Stimulated activated effector memory CD8-positive, alpha-beta T cell treated with anti-CD3 and anti-CD28 coated beads, Interleukin-12 subunit alpha, Interleukin-12 subunit beta, amount 100 ng/mL, for 72 hours (primary cell): ENCODE measurements at places on chromosomes 7 and 10.

DNA sequence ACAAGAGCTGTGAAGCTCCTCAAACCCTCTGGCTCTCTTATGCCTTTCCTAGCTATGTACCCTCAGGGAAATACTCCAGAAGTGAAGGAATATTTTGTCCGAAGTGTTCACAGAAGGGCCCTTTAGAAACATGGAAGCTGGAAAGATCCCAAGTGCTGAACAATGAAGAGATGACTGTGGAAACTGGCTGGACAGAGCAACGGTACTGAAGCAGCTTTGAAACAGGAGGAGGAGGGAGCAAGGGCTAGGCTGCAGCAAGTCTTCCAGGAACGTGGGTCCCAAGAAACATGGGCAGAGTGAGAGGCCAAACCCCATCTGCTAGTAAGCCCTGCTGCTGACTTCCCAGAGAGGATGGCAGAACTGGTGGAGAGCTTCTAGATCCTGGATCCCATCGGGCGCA, 3.0 kb upstream of the PSAP start:
- no peak for DNase-seq

DNA sequence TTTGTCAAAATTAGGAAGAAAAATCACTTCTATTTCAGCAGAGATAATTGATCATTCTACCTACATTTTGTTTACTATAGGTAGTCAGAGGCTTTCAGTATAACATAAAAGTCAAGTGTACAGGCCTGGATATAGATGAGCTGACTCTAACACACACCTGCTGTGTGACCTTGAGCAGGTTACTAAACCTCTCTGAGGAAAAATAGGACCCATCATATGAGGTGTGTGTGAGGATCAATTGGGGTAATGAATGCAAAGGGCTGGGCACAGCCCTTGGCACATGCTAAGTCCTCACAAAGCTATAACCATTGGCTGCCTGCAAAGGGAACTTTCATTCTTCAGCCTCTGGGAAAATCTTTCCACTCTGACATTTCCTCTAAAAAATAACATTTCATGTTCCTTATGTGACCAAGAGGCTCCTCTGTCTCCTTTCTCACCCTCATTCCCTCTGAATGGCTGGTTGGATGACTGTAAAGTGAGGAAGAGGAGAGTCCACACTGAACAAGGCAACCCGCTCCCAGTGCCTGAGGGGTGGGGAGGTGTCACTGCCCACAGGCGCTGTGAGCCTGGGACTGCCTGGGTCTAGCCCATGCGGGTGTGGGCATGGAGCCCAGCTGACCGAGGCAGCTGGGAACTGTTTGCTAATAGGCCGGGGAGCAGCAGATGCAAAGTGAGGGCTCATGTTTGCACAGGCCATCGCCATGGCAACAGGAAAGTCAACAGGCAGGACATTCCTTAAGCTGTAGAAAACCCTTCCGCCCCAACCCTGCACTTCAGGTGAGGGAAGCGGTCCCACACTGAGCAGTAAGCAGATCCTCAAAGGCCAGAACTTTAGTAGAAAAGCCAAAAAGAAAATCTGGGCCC, 36.8 kb downstream of the MYOF start:
- no peak for DNase-seq

GRCh38 chr7:88317422-88317821, 10.7 kb upstream of the STEAP4 start:
- DNase-seq: no peak

GRCh38 chr10:5571826-5572225, 47.1 kb downstream of the CALML3 start:
- DNase-seq: no peak

DNA sequence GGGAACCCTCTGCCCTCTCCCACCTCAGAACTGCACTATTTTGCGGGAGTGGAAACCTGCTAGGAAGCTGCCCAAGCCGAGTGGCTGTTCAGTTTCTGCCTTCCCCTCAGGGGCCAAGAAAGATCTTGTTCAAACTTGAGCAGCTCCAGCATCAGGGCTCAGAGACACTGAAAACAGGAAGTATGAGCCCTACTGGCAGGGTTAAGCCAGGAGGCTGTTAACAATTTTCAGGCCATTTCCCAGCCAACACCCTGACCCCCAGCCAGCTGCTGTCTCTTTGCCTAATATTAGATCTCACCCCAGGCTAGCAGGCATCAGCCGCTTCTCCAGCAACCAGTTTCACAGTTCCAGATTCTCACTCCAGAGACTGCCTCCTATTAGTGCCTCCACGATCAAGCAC, 9.2 kb downstream of the PLAU start:
- DNase-seq: no peak

- no peak for DNase-seq
Measured at GRCh38 chr7:94578614-94579013, 69.0 kb downstream of the CASD1 start.

DNA sequence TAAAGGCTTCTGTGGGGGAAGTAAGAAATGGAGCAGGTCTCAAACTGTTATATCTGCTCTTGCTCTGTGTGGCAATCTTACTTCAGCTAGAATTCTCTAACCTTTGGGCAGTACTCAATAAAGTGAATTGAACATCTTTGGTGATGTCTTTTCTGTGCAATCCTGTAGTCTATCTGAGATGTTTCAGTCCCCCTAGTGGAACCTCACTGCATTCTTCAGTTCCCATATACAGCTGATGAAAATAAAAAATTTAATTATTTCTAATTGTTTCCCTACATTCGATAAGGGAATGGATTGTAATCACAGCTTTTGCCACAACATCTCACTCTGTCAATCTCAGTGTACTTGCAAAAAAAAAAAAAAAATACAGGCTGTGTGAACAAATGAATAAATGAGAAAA, 522.6 kb downstream of the DNAJB9 start:
- DNase-seq: no peak

DNA sequence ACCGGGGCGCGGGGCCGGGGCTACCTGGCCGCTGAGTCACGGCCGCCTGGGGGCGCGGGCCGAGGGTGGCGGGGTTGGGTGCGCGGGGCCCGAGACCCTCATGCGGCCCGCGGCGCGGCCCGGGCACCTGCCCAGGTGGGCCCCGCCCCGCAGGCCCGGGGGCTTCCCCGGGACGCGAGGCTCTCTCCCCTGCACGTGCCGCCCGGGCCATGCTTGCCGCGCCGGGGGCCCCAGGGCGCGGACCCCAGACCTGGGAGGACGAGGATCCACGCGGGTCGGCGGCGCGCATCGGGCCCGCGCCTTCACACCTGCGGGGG, 402 bp downstream of the MAFK start:
- no peak for DNase-seq

DNA sequence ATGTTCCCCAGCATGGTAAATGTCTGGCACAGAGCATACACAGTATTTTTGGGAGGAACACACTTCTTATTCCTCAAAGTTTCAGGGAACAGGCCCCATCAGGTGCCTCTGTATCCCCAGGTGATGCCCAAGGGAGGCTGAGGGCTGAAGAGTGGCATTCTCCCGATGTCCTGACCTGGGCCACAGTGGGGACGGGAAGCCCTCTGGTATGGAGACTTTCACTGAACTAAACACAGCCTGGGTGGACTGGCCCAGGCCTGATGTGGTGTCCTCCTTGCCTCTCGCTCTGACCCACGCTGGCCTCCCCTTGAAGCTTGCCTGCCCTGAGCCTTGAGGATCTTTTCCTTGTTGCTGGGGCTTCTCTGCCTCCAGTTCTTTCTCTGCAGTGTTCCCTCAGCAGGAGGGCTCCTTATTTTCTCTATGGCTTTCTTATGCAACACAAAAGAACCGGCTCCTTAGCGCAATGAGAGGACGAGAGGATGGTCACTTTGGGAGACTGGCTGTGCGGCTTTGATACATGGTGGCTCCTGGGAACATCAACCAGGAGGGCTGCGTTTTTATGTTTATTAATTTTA, 157.5 kb upstream of the TNS3 start:
- no peak for DNase-seq

GRCh38 chr7:35251606-35252310, 2.1 kb downstream of the TBX20 start:
- no peak for DNase-seq
